ENCODE measurements at places on chromosomes 12 and 14.
A peak's percentile ranks its signal among the peaks of the same experiment; 100 is the strongest.

DNA sequence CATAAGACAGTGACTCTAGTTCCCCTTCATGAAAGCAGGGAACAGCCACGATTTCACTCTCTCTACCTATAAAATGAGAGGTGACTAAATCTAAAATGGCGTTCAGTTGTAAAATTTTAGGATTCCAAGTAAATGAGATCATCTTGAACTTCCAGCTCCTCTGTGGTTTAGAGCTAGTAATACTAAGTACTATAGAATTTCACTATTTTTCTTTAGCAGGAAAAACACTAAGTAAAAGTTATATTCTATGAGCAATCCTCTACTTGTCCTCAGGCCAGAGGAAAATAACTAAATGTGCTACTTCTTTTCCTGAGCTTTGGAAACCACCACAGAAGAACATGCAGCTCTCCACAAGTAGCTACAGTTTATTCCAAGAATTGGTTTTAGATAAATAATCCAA is 55.6 kb downstream of the NIN start:
- no peak for DNase-seq

- no peak for DNase-seq
These were observed 49.8 kb downstream of the SMUG1 start for GRCh38 chr12:54139019-54139418.

DNA sequence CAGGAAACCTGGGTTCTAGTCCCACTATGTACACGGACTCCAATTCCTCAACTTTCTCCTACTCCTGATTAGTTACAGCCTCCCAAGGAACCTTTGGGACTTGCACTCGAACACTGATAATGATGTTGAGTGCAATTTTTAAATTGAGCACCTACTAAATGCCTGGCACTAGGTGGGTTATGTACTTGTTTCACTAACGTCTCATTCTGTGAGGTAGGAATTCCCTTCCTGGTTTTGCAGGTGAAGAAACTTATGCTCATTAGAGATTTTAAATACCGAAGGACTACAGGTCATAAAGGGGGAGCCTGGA is 536 bp downstream of the PARPBP start:
- no peak for DNase-seq

DNA sequence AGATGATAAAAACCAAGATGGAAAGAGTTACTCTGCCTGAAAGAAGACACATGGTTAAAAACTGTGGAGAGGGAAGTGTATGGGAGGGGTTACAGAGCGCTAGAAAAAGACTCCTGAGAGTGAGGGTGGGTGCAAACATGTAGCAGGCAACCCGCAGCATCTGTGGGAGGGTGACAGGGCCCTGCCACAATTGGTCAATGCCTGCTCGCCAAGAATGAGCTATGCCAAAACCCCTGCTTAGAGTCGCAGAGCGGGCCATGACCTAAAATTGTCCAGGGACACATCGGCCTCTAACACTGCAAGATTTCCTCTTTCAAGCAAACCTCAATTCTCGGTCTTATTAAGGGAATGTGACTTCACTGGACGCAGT is 700 bp downstream of the PRKAG1 start:
- no peak for DNase-seq

DNA sequence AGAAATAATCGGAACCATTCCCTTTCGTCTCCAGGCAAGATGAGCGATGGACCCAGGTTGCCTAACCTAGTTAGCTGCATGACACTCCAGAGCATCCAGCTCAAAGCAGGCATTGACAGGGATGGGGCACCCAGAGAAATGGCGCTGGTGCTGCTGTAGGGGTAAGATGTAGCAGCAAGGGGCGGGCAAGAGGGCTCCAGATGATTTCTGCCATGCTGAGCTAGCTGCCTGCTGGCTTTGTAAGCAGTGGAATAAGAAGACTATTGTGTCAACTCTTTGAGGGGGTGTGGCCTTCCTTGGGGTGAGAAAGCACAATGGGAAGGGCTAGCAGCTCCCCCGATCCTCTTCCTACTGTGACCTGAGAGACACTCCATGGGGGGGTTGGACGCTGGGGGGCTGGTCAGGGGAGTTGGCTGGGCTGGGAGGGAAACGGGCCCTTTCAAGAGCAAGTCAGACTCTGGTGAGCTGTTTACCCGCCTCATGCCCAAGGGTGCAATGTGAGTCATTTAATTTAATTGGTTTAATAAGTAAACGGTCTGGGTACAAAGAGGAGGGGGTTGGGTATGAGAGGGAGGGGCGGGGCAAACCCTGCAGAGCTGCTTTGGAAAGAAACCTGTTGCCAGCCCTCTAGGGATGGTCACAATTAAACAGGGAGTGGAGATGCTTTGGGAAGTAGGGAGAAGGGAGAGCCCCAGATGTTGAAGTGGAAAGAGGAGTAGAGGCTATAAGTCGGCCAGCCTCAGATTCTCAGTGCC is 50.5 kb downstream of the B4GALNT3 start:
- peak; percentile 10 for DNase-seq

GRCh38 chr14:96176275-96176674 is 28.4 kb upstream of the BDKRB2 start:
- no peak for DNase-seq

GRCh38 chr12:72432037-72432604 is 160.0 kb downstream of the TRHDE start:
- DNase-seq = no peak

GRCh38 chr12:14373217-14373616 is 7.7 kb downstream of the ATF7IP start:
- DNase-seq = no peak

- no peak for DNase-seq
These were observed 51.2 kb downstream of the CDC42BPB start for GRCh38 chr14:103006106-103006505.

GRCh38 chr12:59182191-59182590 is 261.9 kb upstream of the LRIG3 start:
- DNase-seq = no peak

DNA sequence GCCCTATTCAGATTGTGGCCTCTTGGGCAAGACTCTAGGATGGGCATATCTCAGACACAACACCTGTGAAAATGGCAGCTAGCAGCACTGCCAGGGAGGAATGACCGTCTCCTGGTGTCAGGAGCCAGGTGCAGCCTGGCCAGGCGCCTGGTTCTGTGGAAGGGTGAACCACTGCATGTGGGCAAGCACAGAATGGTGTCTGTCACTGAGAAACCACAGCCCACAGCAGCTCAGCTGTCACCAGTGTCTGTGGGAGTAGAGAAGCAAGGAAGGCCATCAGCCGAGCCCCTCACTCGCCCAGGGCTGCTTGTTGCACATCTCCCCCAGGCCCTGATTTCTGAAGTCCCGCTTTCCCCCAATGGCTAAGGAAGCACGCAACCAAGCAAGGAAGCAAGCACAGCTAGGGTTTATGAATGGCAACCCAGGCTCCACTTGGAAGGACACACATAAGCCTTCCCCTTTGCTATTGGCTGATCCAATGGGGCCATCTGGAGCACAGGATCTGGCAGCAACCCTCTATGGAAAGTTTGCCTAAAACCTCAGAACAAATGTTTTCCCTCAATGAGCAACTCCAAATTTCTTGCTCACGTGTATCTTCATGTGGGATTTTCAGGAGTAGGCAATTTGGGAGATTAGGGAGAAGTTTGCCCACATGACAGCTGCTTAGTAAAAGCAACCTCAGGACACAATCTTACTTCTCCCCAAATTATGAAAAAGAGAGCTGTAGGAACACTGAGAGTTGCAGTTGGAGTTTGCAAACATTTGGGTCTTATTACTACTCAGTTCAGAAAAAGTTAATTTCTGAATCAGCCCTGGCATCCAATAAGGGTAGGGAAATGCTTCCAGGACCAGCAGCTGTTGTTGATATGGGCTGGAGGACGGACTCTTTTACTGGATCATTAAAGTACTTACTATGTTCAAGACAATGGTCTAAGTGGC is 44.7 kb downstream of the GPHB5 start:
- no peak for DNase-seq

- DNase-seq = no peak
These were observed 161.8 kb downstream of the PAH start for GRCh38 chr12:102755266-102755665.

DNA sequence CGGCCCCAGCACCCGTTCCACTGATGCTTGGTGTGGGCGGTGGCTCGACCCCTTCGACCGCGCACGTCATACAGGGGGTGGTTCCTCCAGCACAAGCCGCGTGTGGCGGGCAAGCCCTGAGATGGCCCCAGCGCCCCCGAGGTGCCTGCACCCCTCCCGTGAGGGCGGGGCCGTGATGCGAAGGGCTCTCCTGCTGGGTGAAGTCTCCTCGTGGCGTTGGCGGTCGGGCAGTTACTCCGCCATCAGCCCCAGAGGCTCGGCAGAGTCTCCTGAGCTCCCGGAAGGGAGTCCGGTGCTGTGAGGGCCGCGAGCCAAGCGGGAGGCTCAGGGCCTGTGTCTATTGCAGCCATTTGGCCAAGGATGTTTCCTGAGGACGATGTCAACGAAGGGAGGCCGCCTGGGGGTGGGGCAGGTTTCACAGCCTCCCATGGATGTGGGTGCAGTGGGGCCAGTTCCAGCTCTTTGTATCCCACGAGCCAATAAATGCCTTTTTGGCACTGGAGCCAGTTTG is 78.1 kb upstream of the GALNT9 start:
- DNase-seq = no peak

DNA sequence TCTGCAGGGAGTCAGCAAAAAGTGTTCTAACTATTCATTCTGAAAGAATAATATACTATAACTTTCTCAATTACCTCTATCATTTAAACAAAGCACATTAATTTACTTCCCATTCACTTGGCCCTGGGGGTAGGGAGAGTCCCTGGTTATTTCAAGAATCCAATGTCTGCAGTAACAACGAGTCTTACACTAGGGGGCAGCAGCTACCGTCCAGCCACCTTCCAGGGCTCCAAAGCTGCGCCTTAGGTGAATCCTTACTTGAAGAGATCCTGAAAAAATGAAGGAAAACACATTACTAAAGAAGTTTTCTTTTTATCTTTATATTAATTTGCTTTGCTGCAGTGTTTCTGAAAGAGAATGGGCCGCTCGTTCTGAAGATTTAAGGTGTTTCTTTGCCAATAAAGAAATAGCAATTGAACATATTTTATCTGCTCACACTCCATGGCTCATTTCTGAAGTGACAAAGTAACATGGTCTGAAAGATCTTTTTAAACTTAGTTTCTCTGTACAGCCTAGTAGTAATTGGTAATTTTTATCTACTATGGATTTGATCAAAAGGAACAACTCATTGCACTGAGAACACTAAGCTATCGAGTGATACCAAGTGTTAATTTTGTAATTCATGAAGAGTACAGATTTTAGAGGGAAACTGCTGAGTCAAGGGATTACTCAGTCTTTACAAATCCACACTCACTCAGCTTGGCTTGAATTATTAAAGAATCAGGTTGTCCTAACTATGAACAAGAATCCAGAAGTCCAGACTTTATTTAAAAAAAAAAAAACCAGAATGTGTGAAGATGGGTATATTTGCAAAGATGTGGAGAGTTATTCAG is 27.6 kb downstream of the BHLHE41 start:
- DNase-seq = peak; percentile 14

GRCh38 chr14:55838529-55839052 is 258.6 kb downstream of the KTN1 start:
- no peak for DNase-seq
